Activated T-cell treated with anti-CD3 and anti-CD28 coated beads for 48 hours (primary cell): ENCODE measurements at places on chromosomes 5 and 9.

DNA sequence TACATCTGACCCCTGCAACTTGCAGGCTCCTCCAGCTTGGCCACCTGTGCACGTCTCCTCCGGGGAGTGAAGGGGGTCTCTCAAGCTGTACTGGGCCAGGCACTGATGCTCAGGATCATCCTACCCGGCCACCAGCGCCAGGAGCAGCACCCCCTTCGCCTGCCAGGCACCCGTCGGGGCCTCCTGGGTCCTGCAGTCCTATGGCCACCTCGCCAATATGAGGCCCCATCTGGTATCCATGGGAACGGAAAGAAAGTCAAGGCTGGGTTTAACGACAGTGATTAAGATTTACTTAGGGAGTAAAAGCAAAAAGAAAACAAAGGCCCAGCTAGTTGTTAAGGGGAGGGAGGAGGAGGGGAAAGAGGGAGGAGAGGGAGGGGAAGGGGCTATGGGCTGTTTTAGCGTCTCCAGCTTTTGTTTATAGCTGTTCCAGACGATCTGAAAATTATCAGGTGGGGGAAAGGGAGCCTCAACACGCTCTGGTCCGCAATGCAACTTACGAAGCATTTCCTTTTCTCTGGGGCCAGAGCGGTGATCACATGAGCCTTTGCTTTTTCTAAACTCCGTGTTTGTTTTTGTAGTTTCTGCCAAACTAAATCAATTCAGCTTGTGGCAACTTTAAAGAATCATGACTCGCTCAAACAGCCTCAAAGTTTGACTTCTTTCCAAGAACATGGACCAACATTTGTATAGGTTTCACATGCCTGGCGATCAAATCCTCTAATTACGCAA, 132.4 kb downstream of the ROR2 start:
- DNase-seq: no peak

- no peak for DNase-seq
These were observed 197.7 kb downstream of the MCTP1 start for GRCh38 chr5:95086927-95087815.

GRCh38 chr9:100428871-100429654, 2.1 kb downstream of the MSANTD3 start:
- DNase-seq: no peak

DNA sequence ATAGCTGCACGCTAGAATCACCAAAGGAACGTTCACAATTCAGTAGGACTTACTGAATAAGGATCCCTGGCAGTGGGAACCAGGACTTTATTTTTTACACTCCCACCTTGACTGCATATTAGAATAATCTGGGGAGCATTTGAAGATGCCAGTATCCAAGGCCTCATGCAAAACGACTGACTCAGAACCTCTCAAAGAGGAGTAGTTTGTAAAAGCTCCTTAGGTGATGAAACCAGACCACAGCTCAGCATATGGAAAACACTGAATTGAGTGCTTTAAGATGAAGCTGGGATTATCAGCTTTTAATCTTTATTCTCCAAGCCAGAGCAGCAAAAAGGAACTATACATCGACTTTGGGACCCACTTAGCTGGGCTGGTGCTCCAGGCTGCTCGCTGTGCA, 288.3 kb downstream of the MLLT3 start:
- no peak for DNase-seq
